Fibroblast of pulmonary artery (primary cell): ENCODE measurements at places on chromosomes 5 and 9.
A peak's percentile ranks its signal among the peaks of the same experiment; 100 is the strongest.

DNA sequence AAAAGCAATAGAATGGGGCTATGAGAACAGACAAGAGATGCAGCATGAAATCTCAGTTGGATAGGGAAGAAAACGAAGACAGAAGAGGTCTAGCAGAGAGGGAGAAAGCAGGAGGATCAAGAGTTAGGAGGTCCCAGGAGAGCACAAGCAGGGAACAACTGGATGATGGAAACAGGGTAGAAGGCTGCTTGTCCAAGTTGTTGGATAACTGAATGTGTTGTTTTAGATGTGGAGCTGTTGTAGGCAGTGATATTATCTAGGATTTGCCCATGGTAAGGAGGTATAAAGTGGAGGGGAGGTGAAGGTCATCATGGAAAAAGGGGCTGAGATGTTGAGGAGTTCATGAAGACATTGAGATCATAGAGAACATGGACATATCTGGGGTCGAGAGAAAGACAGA is 12.4 kb upstream of the RHOBTB3 start:
- DNase-seq, result no peak

- DNase-seq, result peak; percentile 92
These were observed 14.7 kb upstream of the CCIN start for GRCh38 chr9:36154331-36154952.

DNA sequence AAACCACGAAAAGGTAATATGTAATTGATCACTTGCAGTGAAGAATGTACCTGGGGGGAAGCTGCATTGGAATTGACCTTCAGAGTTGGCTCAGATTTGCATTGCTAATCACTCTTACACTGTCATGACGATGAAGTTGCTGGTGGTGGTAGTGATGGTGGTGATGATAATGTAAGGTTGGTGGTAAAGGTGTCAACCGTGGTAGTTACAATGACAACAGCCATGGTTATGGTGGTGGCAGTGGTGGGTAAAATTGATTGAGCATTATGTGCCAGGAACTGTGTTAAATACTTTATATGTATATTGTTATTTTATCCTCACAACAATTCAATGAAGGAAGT is 282.4 kb downstream of the NR3C1 start:
- no peak for DNase-seq

GRCh38 chr5:151504006-151504405 is 56.6 kb downstream of the SLC36A1 start:
- no peak for DNase-seq

GRCh38 chr5:157559301-157559700 is 16.3 kb downstream of the ADAM19 start:
- peak; percentile 69 for DNase-seq

GRCh38 chr5:139377226-139377625 is 5.9 kb downstream of the SLC23A1 start:
- DNase-seq, result no peak

DNA sequence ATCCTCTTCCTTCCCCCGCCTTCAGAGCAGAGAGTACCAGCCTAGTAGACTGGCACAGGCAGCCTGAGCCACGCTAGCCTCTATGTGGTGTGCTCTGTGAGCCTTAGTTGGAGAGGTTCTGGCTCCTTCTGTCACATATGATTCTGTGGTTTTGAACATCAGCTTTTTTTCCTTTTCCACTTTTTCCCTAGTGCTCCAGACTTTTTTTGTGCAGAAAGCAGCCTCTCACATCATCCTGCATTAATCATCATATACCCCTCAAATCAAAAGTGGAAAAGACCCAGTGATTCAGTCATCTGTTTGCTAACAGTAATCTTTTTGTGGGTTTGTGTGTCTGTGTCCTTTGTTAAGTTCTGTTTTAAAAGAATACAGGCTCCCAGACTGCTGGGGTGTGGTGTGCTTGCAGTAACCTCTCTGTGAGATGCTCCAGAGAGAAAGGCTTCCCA is 663.9 kb upstream of the RGMB start:
- DNase-seq, result peak; percentile 61

DNA sequence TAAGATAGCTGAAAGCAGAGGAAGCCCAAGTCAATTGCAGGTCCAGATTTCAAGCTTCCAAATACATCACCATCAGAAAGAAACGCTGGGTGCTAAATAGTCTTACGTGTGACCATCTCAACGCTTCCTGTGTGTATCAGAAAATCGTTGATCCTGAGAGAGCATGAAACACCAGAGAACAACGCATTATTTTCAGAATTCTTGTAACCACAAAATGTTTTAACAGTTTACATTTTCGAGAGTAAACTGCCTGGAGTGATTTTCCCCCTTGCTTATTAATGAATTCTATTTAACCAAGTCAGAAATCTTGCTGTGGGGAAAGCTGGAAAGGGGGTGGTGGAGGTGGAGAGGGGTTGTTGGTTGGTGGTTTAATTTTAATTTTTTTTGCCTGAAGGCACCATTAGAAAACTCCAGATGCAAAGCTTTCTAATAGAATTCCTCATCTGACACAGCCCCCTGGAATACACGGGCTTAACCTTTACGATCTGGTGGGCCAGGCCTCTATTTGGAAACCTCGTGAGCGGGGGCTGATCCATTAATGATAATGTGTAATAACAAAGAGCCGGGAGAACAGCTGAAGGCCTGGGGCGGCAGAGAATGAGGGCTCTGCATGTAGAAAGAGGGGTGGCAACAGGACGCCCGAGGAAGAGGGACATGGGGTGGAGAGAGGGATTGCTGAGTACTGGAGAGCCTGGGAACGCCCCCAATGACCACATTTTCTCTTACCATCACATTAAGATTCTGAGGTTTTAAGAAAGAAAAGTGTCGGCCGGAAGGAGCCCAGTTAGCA is 124.5 kb upstream of the NFIB start:
- no peak for DNase-seq

GRCh38 chr5:123708074-123708806 is 196.3 kb downstream of the CSNK1G3 start:
- DNase-seq, result peak; percentile 79

- DNase-seq, result no peak
These were observed 185.7 kb downstream of the PBX3 start for GRCh38 chr9:125932746-125933455.

DNA sequence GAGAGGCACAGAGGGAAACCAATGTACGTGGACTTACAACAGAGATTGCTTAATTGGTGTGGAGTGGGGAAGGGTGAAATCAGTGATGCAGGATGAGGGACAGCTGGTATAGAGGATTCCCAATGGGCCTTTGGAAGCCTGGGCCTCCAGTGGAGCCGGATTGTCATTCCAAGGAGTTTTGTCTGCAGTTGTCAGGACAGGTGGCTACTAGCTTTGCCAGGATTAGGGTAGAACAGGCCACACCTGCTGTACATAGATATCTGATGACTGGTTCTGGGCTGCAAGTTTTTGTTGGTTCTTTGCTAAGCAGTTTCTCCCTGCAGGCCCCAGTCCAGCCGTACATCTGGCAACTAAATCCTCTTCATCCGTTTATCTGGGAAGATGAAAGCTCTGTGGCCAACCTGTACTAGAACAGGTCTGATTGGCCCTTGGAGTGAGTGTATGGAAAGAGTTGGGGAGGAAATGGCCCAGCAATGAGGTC is 4.2 kb downstream of the SKP2 start:
- peak; percentile 36 for DNase-seq

- DNase-seq, result no peak
These were observed 27.6 kb downstream of the CEP72 start for GRCh38 chr5:639584-640213.

- no peak for DNase-seq
These were observed 62.7 kb downstream of the NDFIP1 start for GRCh38 chr5:142171270-142171669.

DNA sequence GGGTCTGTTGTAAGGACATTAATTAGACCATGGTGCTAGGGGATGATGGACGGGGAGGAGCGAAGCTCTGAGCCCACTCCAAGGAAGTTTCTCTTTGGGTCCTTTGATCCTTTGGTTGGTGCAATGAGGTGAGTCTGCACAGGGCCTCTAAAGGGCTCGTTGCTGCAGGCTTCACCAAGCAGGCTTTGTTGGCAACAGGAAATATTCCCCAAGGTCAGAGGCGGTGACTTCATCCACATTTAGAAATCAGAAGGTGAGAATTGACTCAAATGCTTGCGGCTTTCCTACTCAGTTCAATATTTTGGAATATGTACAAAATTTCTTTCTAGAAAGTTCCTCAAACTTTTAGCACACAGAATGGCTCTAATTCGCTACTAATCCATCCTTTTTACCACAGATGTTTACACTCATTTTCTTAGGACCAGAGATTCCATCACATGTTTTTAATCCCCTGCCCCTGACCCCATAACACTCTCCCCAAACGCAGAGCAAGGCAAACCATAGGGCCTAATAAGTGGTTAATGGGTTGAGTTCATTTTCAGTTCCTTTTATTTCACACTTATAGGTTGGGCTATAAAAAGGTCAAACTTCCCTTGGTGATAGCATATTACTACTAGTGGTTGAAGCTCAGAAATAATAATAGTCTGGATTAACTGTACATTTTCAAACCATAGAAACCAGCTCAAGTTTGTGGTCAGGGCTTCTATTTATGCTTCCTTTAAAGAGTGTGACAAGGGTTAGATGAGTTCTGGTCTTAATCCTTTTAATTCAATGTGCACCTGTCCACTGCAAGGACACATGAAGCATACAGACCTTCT is 37.3 kb upstream of the TMEM252 start:
- DNase-seq, result no peak

GRCh38 chr5:167870055-167870454 is 421.4 kb upstream of the WWC1 start:
- no peak for DNase-seq

GRCh38 chr5:78926252-78926651 is 58.9 kb downstream of the ARSB start:
- peak; percentile 18 for DNase-seq

DNA sequence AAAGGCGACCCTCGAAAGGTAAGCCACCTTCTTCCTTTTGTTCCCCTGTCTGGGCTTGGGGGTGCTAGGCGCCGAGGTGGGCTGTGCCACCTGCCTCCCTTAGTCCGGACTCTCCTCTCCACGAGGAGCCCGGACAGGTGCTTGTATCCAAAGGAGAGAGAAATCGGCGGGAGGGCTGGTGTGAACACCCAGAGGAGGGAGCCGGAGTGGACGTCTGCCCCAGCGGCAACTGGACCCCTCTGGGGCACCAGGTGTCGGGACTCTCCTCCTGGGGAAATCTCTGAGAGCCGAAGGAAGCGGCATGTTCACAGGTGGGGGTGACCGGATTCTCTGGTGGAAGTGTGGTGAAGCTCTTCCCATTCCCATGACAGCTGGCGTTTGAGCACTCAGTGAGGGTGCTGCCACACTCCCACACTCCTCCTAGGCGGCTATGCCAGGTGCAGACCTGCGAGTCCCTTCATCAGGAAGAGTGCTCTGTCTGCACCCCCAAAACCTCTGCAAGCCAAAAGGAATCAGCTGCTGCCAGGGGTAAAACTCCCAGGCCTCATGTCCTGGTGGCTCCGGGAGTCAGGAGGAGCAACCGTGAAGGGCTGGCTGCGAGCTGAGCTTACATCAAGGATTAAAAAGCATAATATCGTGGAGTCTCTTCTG is 921 bp downstream of the KCNIP1 start:
- no peak for DNase-seq

- no peak for DNase-seq
These were observed 175.6 kb upstream of the CCNG1 start for GRCh38 chr5:163261647-163262269.

- DNase-seq, result no peak
These were observed 317.5 kb downstream of the PIK3R1 start for GRCh38 chr5:68533051-68533450.

DNA sequence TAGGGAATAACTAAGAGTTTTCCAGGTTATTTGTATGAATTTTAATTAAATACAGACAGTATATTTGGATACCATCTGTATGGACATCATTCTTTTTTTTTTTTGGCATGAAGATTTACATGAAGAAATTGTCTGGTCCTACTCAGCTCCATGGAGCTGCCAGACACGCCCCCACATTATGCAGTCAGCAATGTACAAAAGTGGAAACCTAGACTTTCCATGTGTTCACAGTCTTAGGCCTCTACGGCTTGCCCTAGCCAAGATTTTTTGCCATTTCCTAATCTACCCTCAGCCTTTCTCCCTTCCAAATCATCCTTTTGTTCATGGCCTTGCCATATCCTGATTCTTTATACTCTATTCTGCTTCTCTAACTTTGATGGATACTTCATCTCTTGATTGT is 207.1 kb downstream of the SGCD start:
- DNase-seq, result no peak

DNA sequence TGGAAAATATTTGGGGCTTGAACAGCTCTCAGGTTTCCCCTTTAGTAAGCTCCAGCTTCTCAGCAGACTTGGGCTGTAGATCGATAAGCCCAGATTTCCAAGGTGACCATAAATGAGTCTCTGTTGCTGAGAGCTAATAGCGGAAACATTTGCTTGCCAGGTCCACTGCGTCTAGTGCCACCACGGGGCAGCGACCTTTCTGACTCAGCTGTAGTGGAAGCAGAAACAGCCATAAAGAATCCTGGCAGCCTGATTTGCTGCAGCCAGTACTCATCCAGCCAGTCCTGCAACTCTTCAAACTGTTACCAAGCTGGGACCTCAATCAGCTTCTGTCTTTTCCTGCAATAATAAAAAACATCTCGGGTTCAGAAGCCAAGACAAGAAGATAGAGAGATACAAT is 241.7 kb downstream of the DOCK8 start:
- no peak for DNase-seq

DNA sequence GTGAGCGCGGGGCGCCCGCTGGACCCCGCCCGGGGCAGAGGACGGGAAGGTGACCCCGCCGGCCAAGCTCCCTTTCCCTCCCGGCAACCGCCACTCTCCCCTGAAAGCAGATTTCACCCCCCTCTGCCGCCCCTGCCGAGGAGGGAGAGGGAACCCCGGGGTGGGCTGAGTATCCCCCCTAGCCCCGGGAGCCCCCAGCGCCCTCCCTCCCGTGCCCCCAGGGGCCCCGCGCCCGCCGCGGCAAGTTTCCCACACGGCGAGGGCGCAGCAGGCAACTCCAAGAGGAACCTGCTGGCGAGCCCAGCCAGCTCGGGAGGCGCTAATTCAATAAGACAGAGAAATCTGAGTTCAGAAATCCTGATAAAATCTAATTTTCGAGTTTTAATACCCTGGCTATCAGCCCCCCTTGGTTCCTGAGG is 1.6 kb downstream of the NTNG2 start:
- no peak for DNase-seq

GRCh38 chr5:168089201-168089887 is 202.1 kb upstream of the WWC1 start:
- DNase-seq, result no peak

DNA sequence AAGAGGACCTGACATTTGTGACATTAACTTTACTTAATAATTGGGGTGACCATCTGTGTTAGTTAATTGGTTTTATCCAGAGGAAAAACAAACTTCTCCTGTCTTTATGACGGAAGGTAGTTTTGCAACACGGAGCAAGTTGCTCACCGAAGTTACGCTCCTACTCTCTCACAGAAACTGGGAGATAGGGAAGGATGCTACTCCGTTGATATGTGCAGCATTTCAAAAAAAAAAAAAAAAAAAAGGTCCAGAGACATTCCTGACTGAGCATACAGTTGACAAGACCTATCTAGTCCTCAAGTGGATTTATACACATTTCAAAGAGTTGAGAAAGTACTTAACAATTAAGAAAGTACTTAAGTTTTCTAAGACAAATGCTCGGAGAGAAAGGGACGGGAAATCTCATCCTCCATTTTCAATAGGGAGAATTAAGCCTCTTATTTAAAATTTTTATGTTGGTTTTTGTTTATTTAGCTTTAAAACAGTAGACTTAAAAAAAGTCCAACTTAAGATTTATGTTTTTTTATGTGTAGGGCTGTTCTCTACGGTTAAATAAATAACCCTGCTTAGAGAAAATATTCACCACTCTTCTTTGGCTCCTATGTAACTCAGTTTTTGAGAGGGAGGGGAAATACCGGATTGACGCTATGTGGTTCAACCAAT is 455 bp upstream of the FER start:
- DNase-seq, result no peak
